Right atrium auricular region (tissue), 2 donors: ENCODE measurements at places on chromosomes 5 and 9.

DNA sequence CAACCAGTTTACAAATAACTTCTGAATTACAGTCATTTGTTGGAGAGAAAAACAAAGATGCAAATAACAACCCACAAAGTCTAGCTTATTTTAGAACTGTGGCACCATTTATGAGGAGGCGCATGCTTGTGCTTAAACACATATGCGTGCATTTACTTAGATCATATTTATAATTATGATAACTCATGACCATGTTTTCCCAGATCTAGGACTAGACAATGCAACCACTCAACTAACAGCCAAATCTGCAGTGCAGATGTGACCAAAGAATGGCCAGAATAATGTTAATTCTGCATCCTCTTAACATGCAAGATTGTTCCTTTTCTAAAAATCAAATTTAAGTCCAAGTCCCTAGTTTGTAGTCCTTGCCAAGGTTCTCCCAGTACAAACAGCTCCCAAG lies 167.3 kb upstream of the FST start:
- DNase-seq, result no peak

DNA sequence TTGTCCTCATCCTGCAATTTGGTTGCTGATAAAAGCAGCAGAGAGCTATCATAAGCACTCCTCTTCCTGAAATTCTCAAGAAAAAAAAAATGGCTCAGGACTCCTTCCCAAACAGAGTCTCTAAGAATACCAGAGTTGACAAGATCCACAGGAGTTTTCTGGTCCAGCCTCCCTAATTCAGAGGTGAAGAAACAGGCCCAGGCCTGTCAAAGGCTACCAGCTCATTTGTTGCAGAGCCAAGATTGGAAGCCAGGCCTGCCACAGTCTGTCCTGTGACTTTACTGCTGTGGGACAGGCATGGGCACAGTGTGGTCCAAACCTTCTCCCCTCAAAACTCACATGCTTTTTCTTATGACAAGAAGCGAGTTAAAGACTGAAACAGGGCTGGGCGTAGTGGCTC lies 41.5 kb downstream of the NIPSNAP3B start:
- DNase-seq, result no peak

- DNase-seq, result no peak
Measured at GRCh38 chr5:50947906-50948683, 281.7 kb downstream of the PARP8 start.

- no peak for DNase-seq
Measured at GRCh38 chr9:104984121-104984520, 56.2 kb upstream of the ABCA1 start.

GRCh38 chr5:134651531-134651930 lies 2.9 kb downstream of the SEC24A start:
- no peak for DNase-seq

DNA sequence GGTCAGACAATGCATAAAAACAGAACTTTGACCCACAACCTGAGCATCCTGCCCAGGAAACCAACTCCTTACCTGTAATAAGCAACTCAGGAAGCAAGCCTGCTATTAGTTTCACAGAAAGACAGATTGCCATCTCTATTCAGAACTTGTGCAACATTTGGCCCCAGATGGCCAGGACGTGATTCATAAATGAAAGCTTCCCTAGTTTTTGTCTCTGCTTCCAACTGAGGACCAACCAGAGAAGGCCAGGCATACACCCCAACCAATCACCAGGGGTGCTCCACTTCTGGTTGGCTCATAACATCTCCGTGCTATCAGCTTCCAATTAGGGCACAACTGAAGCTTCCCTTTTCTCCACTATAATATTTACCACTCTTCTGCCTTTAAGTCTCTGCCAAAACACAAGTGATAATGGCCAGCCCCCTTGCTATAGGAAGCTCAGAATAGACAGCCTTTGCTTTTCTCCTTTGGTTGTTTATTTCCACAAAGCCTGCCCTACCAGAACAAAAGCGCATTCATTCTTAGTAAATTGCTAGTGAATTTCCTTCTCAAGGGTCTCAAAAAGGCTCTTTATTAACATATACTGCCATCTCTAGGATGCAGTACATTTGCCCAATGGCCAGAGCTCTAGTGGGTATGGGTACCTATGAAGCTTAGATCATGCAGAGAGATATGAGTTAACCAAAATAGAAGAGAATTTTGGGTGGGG lies 289.7 kb upstream of the DAP start:
- DNase-seq, result no peak

DNA sequence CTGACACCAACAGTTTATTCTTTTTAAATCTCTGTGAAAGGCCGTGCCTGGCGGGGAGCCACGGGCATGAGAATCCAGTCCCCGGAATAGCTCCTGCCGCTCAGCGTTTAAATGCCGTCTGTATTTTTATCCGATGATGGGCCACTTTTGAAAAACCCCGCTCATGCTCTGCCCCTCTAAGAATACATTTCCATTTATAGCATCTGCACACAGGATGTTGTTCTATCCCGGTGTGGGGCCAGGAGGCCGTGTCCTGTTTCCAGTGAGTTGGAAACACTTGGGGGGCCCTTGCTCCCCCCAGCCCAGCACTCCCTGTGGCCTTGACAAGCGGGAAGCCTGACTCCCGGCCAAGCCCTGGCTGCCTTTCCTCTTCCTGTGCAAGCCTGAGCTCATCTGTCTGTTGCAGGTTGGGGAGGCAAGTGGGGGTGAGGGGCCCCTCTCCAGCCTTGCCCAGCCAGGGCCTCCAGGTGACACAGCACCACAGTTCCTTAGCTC lies 39.0 kb downstream of the ERGIC1 start:
- DNase-seq, result peak; percentile 90

GRCh38 chr9:37746448-37747270 lies 6.9 kb upstream of the TRMT10B start:
- no peak for DNase-seq

GRCh38 chr5:7391814-7392692 lies 3.9 kb upstream of the ADCY2 start:
- no peak for DNase-seq

DNA sequence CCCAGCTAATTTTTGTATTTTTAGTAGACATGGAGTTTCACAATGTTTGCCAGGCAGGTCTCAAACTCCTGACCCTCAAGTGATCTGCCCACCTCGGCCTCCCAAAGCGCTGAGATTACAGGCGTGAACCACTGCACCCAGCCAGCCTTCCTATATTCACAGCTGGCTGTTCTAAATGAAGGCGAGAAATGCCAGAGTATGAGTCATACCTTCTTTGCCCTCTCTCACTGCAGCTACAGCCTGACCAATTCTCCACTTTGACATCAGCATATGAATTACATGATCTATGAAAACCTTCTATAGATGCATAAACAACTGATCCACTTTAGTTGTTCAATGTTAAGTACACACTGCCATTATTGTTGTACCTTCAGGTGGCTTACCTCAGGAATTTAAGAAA lies 14.5 kb downstream of the APTX start:
- DNase-seq, result no peak

DNA sequence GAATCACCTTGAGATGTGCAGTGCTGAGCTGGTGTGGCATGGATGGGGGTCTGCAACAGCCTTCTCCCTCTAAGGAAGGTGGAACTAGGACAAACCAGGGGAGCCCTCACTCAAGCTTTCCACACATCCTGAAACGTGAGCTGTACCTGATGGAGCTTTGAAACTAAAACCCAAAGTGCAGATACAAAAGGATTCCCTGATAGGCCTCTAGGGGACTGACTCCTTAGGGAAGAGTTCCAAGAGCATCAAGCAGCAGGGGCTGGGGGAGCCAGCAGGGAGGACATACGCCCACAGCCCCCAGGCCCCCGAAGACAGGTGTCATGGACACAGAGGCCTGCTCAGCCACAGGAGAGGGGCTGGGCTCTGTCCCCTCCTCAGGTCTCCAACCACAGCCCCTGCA lies 17.7 kb downstream of the ARHGEF37 start:
- no peak for DNase-seq

DNA sequence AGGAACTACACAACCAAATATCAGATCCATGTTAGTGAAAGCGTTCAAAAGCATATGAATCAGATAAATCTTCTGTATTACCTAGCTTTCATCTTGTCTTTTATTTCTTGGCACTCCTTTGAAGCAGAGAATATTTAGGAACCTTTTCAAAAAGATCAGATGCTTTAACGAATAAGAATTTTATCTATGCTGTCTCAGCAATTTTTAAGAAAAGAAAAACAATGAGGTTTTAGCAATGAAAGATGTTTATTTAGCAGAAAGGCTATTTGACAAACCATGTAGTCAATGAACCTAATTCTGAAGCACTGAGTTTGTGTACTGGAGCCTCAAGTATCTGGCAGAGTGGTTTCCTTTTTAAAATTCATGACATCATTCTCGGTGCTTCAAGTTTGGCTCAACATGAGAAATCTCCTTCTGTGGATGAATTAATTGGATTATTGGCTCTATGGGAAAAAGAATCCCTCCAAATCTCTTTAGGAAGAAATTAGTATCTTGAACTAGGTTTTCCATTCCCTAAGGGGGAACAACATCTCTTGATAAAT lies 534.7 kb downstream of the CAAP1 start:
- no peak for DNase-seq

GRCh38 chr5:55913466-55914413 lies 62.6 kb downstream of the IL31RA start:
- peak; percentile 32 for DNase-seq

GRCh38 chr9:76927540-76928240 lies 21.8 kb upstream of the PRUNE2 start:
- DNase-seq, result no peak

- no peak for DNase-seq
Measured at GRCh38 chr9:31248156-31248555, 1136.3 kb upstream of the ACO1 start.

DNA sequence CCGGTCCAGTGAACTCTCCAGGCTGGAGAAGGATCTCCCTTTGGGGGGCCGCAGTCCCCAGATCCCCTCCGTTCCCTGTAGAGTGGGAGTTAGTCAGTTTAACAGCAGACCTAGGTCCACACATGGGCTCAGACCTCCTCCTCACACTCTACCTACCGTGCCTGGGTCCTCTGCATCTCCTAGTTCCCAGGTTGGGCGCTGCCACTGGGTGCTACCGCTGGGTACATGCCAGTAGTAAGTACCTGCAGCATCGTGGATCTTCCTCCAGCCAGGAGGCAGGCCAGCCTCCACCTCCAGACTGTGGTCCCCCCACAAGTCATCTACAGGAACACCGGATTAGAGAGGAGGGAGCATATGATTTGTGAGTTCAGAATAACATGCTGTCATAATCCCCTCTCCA lies 802 bp downstream of the APBB3 start:
- DNase-seq, result peak; percentile 58

- no peak for DNase-seq
Measured at GRCh38 chr9:13268469-13268868, 11.0 kb downstream of the MPDZ start.

- no peak for DNase-seq
Measured at GRCh38 chr5:126490167-126490940, 67.1 kb downstream of the GRAMD2B start.

DNA sequence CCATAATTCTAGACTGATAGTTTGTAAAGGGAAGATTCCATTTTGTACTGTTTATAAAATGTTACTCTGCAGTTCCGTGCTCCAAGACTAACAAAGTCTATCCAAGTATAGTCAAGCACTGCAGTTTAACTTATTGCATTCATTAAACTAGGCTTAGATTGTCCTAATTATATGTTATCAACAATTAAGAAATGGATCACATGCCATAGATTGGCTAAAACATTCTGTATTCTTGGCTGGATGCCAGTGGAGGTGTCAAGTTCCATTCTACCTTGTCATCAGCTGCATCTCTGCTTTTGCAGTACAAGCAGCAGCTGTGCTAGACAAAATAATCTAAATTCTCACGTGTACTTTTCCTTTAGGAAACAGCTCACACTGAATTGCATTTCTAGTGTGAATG lies 69.4 kb upstream of the MEF2C start:
- DNase-seq, result no peak

DNA sequence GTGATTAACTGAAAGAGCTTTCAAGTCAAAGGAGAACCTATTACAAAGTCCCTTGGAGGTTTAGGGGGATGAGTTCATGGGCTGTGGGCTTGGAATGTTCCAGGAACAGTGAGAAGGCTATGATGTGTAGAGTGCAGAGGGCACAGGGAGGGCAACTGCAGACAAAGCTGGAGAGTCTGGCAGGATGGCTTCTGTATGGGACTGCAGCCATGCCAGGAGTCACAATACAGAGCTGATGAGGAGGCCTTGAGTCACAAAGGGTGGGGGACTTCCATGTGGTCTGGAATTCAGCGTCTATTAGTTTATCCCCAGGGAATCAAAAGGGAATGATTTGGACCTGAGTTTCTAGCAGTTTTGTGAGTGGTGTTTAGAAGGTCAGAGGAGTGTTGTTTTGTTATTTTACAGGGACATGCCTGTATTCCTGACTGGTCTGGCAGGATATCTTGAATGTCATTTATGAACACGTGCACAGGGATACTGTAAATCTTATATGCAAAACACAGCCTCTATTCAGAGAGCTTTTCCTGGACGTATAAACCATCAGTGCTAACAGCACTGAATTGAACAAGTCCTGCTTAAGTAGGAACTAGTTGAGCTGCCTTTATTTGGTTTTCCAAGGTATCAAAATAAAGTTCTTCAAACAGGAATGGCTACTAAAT lies 14.3 kb upstream of the TEK start:
- DNase-seq, result no peak

GRCh38 chr5:61559146-61559545 lies 227.1 kb downstream of the ZSWIM6 start:
- DNase-seq, result no peak

GRCh38 chr5:77876316-77876715 lies 100.2 kb upstream of the TBCA start:
- no peak for DNase-seq

- no peak for DNase-seq
Measured at GRCh38 chr5:57358796-57359592, 123.6 kb downstream of the ACTBL2 start.

GRCh38 chr5:38478166-38478565 lies 78.3 kb downstream of the LIFR start:
- DNase-seq, result no peak

GRCh38 chr5:122464191-122464590 lies 152.2 kb downstream of the SNCAIP start:
- DNase-seq, result no peak

DNA sequence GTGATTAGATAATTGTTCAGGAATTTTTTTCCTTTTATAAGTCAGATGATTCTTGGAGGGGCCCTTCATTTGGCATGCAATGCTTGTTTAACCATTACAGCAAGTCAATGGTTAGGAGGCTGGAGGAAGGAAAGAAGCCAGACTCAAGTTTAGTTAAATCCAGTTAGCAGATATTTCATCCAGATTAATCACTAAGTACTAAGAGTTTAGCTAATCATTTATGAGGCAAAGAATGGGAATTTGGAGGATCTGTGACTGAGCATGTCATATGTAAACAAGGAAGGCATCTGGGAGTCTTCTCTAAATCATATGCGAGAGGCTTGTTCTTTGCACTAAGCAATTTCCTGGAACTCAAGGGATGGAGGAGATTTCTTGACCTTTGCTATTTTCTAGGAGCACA lies 145.3 kb upstream of the SGCD start:
- no peak for DNase-seq

DNA sequence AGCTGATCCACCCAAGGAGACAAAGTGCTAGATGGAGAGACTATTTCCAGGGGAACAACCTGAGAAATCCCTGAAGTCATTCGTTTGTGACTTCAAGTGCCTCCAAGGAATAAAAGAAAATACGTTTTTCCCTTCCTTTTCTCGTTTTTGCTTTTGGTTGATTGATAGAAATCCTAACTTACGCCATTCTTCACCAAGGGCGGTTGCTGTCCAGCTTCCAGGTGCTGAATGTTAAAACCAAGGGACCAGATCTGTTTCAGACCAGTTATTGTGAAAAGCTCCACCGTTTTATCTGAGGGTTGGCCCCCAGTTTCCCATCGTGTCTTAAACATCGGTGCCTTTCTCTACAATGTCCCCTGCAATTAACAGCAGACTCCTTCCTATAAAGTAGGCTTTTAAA lies 600.7 kb upstream of the SGCD start:
- no peak for DNase-seq

GRCh38 chr5:38591523-38591849 lies 35.0 kb upstream of the LIFR start:
- no peak for DNase-seq
